ENCODE measurements at places on chromosomes 3 and 15.

DNA sequence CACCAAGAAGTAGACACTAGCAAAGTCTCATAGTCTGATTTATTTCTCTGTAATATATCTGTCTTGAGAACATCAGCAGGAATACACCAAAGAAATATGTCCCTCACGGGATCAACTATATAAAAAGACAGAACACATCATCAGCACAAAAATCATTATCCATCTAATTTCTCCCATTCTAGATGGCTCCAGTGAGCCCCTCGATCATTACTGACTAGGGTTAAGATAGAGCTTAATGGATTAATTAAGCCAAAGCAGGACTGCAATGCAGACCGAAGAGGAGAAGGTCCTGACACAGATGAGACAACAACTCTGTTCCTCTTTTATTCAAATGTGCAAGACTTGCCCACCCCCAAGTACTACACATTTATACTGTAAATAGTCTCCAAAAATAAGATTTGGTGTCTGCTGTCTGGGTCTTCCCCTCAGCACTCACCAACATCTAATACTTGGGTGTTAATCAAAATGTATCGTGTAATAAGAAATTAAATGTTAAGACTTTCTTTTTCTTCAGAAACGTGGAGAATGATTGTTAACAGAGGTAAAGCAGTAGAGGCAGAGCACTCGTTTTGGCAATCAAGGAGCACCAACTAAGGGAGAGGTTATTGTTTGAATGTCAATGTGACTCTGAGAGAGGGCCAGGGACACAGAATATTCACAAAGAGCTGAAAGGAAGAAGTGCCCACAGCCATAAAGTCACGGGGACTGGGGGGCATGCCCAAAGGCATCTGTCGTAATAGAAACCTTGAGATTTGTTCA lies 133.6 kb downstream of the TIGIT start:
- DNase-seq, result no peak

GRCh38 chr3:160676547-160677303 lies at the start of gene ARL14:
ARL14 (plus strand) TSS chr3:160677160; CDS start chr3:160677347, 187 bp downstream.
- no peak for DNase-seq

GRCh38 chr3:140424211-140424610 lies 253.7 kb upstream of the TRIM42 start:
- no peak for DNase-seq

- no peak for DNase-seq
Observed at GRCh38 chr3:191070201-191070600, 128.8 kb upstream of the OSTN start.

- no peak for DNase-seq
Observed at GRCh38 chr3:150061288-150062024, 90.8 kb upstream of the PFN2 start.

GRCh38 chr3:104715972-104716371 lies 650.7 kb upstream of the ALCAM start:
- no peak for DNase-seq

- no peak for DNase-seq
Observed at GRCh38 chr15:64112073-64112772, 16.4 kb downstream of the SNX1 start.

All from activated CD4-positive, alpha-beta memory T cell treated with anti-CD3 and anti-CD28 coated beads, Interleukin-2, amount 10 ng/mL, durations not matched to agents 7 days and 5 days (primary cell).